ENCODE measurements at places on chromosomes 1 and 21.

- no peak for DNase-seq
These were observed 9.7 kb downstream of the KIF14 start for GRCh38 chr1:200610846-200611245.

DNA sequence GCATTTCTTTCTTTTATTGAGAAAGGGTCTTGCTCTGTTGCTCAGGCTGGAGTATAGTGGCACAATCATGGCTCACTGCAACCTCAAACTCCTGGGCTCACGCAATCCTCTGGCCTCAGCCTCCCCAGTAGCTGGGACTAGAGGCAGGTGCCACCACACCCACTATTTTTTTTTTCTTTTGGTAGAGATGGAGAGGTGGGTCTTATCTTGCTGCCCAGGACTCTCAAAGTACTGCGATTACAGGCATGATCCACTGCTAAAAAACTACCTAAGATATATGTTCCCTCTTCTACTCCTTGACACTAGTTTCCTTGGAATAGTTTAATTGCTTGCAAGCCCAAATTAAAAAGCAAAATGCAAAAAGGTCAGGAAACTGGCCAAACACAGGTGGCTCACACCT, 56.9 kb upstream of the GUCA2A start:
- no peak for DNase-seq

- DNase-seq = no peak
These were observed 68.8 kb downstream of the RPS6KC1 start for GRCh38 chr1:213119794-213120193.

DNA sequence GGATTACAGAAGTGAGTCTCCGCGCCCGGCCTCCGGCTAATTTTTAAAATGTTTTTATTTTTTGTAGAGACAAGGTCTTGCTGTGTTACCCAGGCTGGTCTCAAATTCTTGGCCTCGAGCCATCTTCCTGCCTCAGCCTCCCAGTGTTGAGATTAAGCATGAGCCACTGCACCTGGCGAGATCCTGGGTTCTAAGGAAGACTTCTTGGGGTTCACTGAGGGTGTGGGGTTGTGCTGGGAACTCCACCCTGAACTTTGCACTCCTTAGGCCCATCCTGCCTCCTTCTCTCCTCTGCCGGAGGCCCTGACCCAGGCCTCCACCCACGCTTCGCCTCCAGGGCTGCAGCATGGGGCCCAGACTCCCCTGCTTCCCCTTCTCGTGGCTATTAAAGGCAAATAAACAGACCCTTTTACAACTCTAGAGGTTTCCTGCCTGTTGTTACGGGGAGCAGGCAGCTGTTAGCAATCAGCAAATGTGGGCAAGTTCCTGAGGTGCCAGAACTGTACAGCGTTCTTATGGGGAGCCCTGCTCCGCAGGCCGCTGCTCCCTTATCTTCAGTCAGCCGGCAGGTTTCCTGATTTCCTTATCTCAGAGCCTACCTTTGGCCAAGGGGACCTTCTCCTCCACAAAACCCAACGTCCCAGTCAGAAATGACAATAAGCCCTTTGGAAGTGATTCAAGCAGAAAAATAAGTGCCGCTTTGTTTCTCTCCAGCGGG, 41.0 kb upstream of the LIN9 start:
- DNase-seq = no peak

DNA sequence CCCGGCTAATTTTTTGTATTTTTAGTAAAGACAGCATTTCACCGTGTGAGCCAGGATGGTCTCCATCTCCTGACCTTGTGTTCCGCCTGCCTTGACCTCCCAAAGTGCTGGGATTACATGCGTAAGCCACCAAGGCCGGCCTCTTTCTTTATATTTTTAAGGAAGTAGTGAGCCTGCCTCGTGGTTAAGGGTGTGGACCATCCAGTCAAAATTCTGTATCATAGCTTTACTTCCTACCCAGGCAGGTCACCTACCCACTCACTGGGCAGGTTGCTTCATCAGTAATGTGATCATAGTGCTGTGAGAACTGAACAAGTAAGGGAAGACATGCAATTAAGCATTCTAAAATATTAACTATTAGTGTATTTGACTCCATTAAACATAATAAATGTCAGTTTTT, 8.1 kb upstream of the ACOT7 start:
- DNase-seq = no peak

GRCh38 chr1:10835822-10836421, 39.5 kb upstream of the CASZ1 start:
- DNase-seq = peak; percentile 60

GRCh38 chr21:32587651-32588050, 2.3 kb upstream of the TCP10L start:
- DNase-seq = no peak

- DNase-seq = no peak
These were observed 21.3 kb upstream of the PLXNA2 start for GRCh38 chr1:208265525-208265924.

DNA sequence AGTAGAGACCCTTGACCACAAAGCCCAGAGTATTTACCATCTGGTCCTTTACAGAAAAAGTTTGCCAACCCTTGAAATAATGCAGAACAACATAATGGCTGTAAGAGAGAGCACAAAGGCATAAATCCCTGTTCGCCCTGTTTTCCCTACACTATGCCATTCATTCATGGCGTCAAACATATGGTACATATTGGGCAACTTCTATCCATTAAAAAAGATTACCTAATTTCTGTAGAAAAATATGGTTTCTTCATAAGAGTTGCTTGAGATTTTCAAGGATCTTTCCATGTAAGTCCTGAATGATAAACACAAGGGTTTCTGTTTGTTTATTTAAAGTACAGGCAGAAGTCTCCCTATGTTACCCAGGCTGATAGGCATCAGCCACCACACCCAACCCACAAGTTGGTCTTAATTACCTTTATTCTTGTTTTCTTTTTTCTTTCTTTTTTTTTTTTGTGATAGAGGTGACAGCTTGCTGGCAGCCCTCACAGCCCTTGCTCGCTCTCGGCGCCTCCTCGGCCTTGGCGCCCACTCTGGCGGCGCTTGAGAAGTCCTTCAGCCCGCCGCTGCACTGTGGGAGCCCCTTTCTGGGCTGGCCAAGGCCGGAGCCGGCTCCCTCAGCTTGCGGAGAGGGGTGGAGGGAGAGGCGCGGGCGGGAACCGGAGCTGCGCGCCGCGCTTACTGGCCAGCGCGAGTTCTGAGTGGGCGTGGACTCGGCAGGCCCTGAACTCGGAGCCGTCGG, 68.3 kb upstream of the NR5A2 start:
- no peak for DNase-seq

- DNase-seq = peak; percentile 53
These were observed 235.0 kb upstream of the FGGY start for GRCh38 chr1:59061876-59062275.

GRCh38 chr21:16323596-16323995, 593.8 kb downstream of the USP25 start:
- no peak for DNase-seq

GRCh38 chr1:170931650-170932049, 3.7 kb upstream of the MROH9 start:
- DNase-seq = no peak

DNA sequence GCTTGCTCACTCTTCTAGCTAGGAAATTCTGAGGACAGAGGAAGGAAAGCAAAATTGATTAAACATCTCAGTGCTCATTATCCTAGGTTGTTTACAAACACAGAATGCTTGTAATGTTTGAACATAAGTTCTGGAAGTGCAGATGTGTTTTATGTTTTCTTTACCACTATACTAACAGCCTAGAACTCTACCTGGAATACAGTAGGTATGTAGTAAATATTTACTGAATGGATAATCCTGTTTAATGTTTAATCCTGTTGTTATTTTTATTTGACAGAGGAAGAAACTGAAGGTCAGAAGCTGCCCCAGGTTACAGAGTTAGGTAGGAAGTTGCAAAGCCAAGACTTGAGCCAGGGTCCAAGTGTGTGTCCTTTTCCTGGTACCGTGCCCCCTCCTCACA, 6.1 kb downstream of the MTOR start:
- no peak for DNase-seq

DNA sequence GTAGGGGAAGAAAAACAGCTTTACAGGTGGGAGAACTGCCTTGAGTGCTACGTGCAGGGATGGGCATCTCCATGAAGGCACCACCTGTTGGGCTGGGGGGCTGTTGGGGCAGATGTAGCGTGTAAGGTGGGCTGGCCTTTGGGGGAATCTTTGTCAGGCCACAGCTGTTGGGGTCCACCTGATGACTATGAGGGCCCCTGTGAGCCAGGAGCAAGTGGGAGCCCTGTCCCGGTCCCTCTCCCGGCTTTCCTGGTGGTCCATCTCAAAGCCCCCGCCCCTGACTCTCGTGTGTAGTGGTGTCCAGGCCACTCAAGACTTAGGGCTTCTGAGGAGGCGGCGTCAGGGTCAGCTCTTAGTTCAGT, 13.5 kb downstream of the SLC37A1 start:
- DNase-seq = no peak

Data from left renal cortex interstitium (tissue), 4 donors.